ENCODE measurements at places on chromosomes 4 and X. TPM values are rescaled to one million over a fixed set of nuclear protein-coding genes. Genes with fewer than 3 reads are reported as not detected.

DNA sequence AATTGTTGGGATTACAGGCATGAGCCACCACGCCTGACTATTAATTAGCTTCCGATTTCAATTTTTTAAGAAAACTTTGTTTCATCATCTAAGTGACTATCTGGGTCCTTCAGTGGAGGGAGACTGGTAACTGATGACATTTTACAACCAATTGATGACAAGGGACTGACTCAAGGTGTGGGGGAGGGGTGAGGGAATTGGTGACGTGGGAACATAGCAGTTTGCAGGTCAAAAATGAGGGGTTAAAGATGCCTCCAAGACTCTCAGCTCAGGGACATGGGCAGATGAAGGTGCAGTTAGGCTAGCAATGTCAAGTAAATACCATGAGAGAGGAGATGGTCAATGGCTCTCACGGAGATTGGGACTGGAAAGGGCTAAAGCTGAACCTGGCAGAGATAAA lies 5.7 kb upstream of the FAM9C start:
- DNase-seq, result no peak

DNA sequence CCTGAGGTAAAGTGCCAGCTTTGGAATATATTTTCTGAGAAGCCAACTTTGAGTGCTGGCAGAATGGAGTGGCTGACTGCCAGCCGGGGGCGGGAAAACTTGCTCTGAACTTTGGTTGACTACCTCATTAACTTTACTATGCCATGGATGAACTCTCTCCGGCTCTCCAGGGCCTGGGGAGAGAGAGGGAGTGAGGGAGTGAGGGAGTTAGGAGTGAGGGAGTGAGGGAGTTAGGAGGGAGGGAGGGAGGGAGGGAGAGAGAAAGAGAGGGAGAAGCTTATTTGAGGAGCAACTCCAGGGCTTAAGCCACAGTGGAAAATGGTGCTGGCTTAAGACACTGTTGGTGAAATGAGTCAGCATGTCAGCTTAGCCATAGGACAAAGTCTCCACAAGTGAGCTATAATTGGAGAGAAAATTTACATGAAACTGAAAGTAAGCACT lies 280.9 kb upstream of the RPS6KA3 start:
- no peak for DNase-seq

- DNase-seq, result no peak
Observed at GRCh38 chr4:102564399-102565059, 63.4 kb downstream of the NFKB1 start.

DNA sequence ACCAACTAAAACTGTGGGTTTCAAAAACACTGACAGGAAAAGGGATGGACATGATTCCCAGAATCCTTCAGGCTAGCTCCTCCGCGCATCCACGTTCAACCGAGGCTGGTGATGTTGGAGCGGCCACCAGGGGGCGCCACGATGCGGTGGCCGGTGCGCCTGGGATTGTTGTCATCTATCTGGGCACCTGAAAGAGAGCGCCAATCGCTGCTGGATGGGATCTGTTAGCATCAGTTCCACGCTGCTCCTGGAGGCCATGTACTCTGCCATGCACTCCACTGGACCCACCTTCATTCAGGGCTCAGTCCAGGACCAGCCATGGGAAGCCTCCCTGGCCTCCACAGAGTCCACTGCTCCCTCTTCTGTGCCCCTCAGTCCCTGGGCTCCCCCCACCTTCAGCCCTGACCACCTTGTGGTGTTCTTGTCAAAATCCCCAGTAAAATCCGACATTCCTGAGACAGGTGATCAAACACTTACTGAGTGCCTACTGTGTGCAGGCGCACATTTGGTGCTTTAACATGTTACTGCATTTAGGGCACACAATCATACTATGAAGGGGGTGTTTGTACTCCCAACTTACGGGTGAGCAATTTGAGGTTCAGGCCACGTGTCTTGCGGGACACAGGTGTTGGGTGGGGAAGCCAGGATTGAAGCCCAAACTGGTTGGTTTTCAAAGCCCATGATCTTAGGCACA lies 71.1 kb downstream of the CRMP1 start:
- no peak for DNase-seq

RPS6KA6 gene
- total RNA-seq, result 3.7 TPM

CT83 gene
- total RNA-seq, result not detected

STBD1 gene
- 37.4 TPM for total RNA-seq

KCNE5 gene
- total RNA-seq, result 0.29 TPM
